ENCODE measurements at places on chromosomes 2 and 18.

GRCh38 chr2:75589391-75590105 lies 28.8 kb upstream of the EVA1A start:
- DNase-seq, result no peak

GRCh38 chr18:21805771-21806366 lies 65.3 kb downstream of the MIB1 start:
- DNase-seq, result no peak

- DNase-seq, result no peak
Observed at GRCh38 chr2:61689568-61689967, 151.4 kb upstream of the XPO1 start.

GRCh38 chr2:898319-898718 lies 52.3 kb upstream of the SNTG2 start:
- no peak for DNase-seq

DNA sequence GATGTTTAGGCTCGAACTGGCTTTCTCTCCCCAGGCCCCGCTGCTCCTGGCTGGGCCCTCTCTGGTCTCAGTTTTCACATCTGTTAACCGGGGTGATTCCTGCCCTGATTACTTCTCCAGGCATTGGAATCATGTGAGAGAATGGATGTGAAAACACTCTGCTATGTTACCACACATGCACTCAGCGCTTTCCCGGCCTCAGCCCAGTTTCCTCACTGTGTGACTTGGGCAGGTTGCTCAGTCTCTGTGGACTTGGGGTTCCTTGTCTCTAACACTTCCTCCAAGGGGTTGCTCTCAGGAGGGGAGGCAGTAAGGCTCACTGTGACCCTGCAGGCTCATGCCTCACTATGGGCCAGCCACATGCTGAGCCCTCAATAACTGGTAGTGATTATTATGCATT lies 230.4 kb upstream of the HS6ST1 start:
- DNase-seq, result no peak

Data from activated CD8-positive, alpha-beta memory T cell treated with anti-CD3 and anti-CD28 coated beads for 1 hour (primary cell).